CD8-positive, alpha-beta T cell (primary cell): ENCODE measurements at places on chromosomes 3 and 15. TPM values are rescaled to one million over a fixed set of nuclear protein-coding genes. Genes with fewer than 3 reads are reported as not detected.

DNA sequence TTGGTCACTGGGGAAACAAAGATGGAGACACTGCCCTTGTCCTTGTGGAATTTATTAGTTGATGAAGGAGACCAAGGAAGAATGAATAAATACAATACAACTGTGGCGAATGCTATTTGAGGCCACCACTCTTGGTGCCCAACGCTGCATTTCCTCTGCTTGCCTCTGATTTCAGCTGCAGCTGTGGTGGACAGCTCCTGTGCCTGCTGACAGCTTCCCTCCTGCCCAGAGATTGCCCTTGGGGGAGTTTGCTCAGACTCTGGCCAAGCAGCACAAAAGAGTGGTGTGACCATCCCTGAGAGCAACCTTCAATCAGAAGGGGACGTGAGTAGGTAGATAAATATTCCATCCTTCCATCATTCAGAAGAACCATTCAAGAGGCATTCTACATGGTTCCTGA is 64.6 kb upstream of the FHIT start:
- no peak for DNase-seq

DNA sequence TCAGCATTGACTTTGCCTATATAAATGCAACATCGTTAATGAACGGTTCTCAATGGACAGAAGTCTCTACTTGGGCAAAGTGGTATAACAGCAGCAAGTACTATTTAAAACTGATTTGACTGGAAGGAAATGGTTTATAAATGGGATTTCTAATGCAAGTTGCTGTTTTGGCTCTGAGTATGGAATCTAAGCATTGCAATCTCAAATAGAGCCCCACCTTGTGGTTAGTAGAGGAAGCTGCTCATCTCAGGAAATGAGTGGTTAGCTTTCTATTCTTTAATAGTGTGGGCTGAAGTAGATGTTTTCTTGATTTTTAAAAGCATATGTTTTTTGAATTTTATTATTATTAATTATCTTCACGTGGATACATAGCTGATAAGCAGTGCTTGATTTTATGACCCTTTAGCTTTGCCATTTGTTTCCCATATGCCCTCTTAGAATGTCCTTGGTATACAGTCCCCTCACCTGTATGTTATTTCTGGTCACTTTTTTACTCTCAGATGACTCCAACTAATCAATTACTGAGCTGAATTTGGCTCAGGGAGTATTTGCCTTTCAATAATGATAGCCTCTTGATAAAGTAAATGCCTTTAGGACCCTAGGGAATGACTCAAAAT is 67.1 kb downstream of the OXSM start:
- DNase-seq: peak; percentile 66

- no peak for DNase-seq
These were observed 336.0 kb upstream of the ONECUT1 start for GRCh38 chr15:53126144-53126543.

- DNase-seq: peak; percentile 80
These were observed 14.2 kb downstream of the RAB8B start for GRCh38 chr15:63203451-63204090.

DNA sequence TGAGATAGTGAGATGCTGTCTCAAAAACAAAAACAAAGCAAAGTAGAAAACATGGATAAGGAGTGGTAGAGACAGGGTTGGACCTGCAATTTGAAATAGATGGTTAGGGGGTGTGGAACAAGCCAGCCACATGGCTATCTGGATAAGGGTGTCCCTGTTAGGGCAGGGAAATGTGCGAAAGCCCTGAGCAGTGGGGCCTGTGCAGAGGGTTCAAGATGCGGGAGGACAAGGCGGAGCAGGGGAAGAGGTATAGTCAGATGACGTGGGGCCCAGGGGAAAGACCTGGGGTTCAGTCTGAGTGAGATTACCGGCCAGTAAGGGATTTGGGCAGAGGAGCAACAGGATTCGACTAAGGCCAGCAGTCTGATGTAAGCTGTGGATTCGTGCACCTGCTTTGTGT is 18.4 kb upstream of the NR2E3 start:
- DNase-seq: no peak

- no peak for DNase-seq
These were observed 3.5 kb downstream of the SPINT1 start for GRCh38 chr15:40847223-40847961.

Gene GXYLT2
- not detected for total RNA-seq

GRCh38 chr3:42803414-42804105 is 730 bp downstream of the HIGD1A start:
- DNase-seq: no peak

- no peak for DNase-seq
These were observed 21.5 kb upstream of the ZNF609 start for GRCh38 chr15:64438653-64439447.

GRCh38 chr3:175003590-175003989 is 144.5 kb downstream of the NAALADL2 start:
- DNase-seq: no peak

- DNase-seq: no peak
These were observed 20.5 kb downstream of the POLR2M start for GRCh38 chr15:57727031-57727430.

DNA sequence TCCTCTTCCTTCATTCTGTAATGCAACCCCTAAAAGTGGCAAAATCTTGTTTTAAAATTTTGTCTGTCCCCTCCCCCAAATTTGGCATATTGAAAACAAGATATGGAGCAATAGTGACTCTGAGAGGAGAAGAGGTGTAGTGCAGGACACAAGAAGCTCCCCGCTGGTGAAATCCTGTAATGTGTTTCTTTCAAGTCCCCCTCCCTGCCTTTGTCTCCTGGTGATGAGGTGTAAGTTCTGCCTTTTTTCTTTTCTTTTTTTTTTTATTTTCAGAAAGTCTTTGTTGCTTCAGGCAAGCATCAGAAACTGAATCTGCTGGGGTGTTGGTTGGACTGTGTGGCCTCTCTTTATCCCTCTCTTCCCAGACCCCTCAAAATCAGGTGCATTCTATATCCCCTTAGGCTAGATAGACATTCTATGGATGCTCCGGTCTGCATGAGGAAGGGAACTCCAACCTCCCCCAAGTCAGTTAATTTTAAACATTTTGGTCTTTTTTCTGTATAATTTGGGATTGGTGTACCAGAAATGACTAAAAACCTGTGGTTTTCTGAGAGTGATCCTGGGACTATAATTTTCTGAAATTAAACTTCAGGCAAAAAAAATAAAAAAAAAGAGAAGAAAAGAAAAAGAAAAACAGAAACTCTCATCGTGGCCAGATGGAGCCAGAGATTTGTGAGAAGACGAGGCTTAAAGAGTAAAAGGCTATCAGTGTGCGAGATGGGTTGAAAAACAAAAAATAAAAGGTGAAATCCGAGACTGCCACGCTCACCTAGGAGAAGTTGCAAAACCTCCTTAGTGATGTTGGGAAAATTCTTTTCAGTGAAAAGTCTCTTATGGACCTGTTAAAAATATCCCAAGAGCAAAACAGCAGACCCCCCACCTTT is 21.4 kb downstream of the ACKR2 start:
- no peak for DNase-seq

DNA sequence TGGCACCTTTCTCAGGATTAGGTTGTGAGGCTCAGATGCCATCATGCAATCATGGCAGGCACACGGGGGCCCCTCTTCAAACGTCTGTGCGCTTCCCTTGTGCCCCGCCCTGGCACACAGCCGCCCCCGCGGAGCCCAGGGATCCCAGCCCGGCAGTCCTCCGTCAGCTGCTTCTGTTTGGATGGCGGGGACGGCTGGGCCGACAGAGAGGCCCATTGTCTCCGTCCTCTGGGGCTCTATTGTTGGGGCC is 849 bp upstream of the HDAC11 start:
- DNase-seq: no peak

Gene TRIM42
- total RNA-seq: not detected

DNA sequence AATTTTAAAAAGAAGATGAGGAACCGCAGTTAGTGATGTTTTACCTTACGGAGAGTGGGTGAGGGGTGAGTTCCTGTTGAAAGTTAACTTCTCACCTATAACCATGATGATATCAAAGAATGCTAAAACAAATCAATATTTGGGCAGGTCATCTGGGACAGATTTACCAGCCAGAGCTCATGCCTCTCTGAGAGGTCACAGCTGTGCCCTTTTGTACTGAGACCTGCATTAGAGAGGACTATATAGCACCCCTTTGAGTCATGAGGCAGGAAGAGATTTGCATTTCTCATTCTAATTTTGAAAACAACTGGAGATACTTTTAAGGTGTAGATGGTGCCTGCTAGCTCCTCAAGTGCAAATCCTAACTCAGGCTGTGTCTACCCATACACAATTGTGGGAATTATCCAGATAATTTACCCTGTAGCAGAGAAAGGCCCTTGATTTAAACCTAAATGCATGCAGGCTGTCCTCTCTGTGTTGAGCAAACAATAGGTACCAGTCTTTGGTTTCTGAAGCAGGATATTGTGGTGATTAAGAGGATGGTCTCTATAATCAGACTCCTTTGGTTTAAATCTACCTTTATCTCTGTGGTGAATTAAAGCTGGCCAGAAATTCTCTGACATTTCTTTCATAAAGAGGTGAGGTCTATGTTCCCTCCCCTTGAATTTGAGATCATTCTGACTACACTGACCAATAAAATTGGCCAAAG is 5.8 kb upstream of the TM4SF4 start:
- no peak for DNase-seq

Gene GPR15
- total RNA-seq: 9.1 TPM

GRCh38 chr3:41288785-41289184 is 89.5 kb downstream of the CTNNB1 start:
- DNase-seq: no peak

GRCh38 chr15:84647726-84648125 is 6.4 kb downstream of the WDR73 start:
- no peak for DNase-seq

Gene NOX5
- total RNA-seq: not detected

GRCh38 chr3:72341380-72341770 is 506.9 kb downstream of the SHQ1 start:
- no peak for DNase-seq

Gene ACAN
- total RNA-seq: not detected

- no peak for DNase-seq
These were observed 906.0 kb upstream of the ALCAM start for GRCh38 chr3:104460477-104461406.

GRCh38 chr3:42721690-42722089 is 19.1 kb upstream of the HHATL start:
- DNase-seq: no peak

DNA sequence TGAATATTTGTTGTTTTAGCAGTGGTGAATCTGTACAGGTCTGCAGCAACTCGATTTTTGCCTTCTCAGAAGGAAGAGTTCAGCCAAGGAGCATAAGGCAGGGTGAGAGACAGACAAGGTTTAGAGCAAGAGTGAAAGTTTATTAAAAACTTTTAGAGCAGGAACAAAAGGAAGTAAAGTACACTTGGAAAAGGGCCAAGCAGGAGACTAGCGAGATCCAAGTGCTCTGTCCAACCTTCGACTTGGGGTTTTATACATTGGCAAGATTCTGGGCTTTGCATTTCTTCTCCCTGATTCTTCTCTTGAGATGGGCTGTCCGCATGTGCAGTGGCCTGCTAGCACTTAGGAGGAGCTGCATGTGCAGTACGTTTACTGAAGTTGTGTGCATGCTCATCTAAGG is 46.7 kb upstream of the AADACL2 start:
- no peak for DNase-seq

DNA sequence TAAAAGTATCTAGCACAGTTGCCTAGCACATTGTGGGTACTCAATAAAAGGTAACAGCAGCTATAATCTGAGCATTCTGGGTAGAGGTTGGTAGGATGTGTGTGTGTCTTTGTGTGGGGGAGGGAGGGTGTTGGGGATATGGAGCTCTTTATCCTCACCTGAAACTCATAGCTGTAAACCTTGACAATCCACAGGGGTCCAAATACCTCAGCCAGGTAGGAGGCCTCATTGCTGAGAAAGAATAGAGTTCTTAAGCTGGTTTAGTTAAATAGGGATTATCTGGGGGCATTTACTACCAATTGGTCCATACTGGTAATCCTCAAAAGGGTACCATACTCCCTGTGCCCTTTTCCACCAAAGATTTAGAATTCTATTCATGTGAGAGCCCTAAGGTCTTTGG is 3.9 kb downstream of the SERF2 start:
- no peak for DNase-seq

- DNase-seq: no peak
These were observed 257.2 kb downstream of the RBMS3 start for GRCh38 chr3:29537889-29538609.

DNA sequence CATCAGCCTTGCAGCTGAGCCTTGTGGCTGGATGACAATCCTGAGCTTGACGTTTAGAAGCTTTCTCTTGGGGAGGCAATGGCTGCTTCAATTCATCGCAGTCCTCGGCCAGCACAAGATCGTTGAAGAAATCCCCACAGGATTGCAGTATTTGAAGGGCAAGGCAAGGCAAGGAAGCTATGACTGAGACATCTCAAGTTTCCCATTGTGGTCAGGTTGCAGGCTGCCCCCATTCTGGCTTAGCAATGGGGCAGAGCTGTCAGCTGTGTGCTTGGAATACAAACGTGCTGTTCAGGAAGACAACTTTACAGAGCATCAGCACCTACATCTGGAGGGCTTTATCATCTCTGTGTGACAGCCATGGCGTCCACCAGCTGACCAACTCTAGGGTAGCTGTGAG is 275.9 kb upstream of the TBL1XR1 start:
- no peak for DNase-seq

Gene ELP6
- total RNA-seq: 13.7 TPM

DNA sequence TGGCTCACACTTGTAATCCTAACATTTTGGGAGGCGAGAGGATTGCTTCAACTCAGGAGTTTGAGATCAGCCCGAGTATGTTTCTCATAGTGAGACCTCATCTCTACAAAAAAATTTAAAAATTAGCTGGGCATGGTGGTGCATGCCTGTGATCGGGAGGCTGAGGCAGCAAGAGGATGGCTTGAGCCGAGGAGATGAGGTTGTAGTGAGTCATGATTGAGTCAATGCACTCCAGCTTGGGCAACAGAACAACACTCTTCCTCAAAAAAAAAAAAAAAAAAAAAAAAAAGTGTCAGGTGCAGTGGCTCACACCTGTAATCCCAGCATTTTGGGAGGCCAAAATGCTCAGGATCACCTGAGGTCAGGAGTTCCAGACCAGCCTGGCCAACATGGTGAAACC is 2.4 kb downstream of the RPL39L start:
- no peak for DNase-seq

DNA sequence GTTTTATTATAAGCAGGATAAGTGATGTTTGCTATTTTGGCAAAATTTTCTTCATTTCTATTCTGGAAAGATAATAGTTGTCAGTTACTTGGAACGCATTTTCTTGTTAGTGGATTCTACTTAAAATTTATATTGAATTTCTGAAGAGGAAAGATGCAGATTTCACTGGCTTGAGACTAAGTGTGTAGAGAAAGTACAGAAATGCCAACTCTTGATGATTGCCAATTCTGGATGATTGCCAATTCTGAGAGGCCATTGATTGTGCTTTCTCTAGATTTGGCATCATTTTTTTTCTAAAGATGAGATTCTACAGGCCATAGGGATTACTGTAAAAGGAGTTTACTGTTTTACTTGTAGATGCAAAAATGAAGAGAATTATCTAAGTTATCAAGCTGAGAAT is 58.9 kb upstream of the CNTN3 start:
- DNase-seq: no peak

DNA sequence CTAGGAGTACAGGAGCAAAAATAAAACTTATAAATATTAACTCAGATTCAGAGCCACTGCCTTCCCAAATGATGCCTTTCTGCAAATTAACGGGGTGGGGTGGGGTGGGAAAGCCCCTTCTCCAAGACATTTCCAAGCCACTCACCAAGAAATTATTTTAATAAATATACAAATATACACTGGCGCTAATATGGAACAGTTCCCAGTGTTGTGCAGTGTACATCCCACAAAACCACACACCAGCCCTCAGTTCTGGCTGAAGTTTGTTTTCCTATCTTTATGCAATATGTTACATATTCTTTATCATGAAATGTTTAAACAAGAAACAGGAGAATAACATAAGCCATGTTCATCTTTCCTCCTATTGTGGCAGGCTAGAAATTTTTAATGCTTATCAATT is 53.0 kb upstream of the GYG1 start:
- DNase-seq: no peak
